ENCODE measurements at places on chromosomes 6 and 20.

- no peak for DNase-seq
Measured at GRCh38 chr6:128167552-128167951, 266.7 kb upstream of the THEMIS start.

GRCh38 chr6:81511423-81511822 is 241.1 kb downstream of the TENT5A start:
- DNase-seq, result no peak

DNA sequence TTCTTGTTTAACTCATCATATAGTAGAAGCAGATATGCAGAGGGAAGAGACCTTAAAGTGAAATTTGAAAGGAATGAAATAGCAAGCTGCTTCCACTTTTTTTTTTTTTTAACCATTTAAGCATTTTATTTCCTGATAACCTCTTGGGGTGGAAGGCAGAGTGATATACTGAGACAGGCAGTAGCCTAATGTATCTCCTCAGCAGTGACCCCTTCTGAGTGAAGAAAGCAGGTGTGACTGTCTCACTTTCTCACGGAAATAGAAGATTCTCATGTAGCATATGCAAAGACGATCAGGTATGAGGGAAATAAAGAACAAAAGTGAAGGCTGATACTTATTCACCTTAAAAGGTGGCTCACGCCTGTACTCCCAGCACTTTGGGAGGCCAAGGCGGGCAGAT is 187.1 kb upstream of the STXBP5 start:
- DNase-seq, result no peak

- DNase-seq, result no peak
Measured at GRCh38 chr6:146741609-146742008, 142.8 kb downstream of the ADGB start.

DNA sequence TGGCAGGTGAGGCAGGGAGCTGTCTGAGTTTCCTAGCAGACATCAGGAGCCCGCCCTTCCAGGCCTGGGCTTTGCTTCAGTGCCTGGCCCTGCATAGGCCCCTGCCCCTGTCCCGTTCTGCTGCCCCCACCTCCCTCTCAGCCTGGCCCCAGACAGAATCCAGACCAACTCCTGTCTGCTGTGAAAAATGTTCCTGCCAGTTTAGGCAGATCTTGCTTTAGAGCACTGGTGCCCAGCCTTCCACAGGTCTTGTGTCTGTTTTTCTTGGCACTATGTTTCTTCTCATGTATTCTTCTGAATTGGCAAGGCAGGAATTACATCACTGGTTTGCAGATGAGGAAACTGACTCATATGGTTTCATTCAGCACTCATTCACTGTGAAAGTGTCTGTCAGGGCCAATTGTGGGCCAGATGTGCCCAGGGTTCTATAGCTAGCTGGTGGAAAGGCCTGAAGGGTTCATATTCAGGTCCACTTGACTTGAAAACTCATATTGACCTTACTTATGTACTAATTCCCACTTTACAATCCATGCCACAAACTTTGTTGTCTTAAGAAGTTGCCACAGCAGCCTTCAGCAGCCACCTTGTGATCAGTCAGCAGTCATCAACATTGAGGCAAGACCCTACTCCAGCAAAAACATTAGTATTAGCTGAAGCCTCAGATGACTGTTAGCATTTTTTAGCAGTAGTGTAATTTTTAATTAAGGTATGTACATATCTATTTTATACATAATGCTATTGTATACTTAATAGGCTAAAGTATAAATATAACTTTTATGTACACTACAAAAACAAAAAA is 40.5 kb downstream of the HLA-F start:
- no peak for DNase-seq

DNA sequence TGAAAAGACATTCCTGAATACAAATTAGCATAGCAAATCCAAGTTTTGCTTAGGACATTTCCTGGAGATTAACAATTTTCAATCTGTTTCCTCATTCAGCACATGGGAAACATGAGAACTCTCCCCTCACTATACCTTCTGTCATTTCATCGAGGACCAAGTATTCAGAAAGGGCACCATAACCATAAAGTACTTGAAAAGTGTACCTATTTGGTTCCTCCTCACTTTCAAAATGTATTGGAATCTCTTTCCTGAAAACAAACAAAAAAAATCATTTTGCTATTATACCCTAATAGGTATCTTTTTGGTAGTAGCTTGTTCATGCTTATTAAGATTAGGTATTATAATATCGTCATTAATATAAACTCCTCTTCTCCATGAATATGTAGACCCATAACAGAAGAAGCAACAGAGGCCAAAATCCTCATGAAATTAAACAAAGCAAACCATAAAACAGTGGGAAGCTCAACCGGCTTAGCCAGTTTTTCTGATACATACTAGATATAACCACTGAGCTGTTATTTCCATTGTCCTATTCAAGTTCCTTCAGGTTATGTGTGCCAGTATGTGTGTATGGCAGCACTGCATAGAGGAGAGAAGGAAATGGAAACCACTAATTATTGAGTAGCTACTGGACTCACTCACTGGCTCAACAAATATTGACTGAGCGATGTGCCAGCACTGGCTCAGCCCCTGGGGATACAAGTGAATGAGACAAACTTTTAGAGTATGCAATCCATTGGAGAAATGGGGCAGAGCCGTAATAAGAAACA is 274.0 kb downstream of the MAFB start:
- DNase-seq, result no peak

GRCh38 chr6:130913120-130913519 is 85.9 kb downstream of the SMLR1 start:
- DNase-seq, result no peak

DNA sequence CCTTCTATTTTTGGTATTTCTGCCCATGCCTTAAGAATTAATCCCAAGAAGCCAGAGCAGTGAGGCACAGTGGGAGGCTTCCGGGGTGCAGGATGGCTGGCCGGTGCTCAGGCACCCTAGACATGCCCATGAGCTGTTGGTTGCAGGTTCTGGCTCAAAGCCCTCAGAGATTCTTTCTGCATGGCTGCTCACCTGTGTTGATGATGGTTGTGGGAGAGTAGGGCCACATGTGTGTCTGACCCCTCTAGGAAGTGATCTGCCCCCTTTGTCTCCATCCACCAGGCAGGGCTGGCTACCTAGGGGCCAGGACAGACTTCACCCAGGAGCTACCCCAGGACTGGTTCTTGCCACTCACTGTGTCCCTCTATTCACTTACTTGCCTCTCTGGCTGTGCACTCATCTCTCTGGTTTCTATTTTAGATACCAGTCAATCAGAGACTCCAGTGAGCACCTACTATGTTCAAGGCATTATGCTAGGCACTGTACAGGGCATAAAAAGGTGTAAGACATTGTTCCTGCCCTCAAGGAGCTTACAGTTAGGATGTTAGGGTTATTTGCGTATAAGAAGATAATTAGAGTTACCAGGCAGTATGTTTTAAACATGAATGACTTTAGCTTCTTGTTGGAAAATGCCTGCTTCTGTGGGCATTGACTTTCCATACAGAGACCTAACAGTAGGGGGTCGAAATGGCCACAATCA is 16.8 kb downstream of the CD83 start:
- DNase-seq, result no peak

GRCh38 chr6:85121158-85121557 is 328.7 kb upstream of the NT5E start:
- no peak for DNase-seq

DNA sequence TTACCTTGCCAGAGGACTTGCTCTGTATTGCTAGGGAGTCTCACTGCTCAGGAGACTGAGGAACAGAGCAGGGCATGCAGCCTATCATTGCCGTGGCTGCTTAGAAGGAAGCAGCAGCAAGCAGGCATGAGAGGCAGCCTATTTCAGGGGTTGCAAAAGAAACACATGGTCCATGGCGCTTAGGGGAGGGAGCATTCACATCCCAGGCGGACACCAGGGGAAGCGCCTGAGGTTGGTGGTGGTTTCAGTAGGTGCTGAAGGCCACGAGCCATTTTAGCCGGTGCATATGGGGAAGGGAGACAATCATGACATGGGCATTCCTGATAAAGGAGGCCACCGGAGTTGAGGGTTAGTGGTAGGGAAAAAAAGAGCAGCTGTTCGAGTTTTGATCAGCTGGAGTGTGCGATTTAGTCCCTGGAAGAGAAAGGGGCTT is 20.9 kb downstream of the FARS2 start:
- no peak for DNase-seq

DNA sequence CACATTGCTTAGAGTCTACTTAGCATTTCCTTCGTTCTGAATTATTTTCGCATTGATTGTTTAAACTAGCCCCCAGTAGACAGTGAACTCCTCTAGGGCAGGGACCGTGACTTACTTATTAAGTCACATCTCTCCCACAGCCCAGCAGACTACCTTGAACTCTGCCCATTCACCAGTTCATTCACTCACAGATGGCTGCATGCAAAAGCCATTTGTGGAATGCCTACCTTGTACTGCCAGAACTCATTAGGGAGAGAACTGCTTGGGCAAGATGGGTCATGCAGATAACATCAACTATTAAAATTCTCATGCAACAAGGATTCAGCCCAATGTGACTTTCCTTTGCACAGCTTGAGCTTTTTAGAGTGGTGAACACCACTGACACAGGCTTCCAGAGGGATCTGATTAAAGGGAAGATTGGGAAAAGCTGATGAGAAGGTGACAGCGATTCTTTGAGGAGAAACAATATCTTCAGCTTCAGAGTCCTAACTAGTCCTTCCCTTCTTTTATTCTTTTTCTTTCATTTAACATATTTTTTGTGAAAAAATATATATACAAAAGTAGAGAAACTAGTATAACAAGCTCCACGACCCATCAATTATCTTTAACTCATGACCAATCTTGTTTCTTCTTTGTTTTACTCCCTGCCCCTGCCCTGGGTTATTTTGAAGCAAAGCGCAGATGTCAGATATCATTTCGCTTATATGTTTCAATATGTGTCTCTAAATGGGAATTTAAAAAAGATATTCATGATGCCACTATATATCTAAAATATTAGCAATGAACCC is 273.9 kb downstream of the CDC5L start:
- no peak for DNase-seq

- DNase-seq, result no peak
Measured at GRCh38 chr6:37168163-37168758, 1.7 kb upstream of the PIM1 start.

GRCh38 chr6:42879372-42880239 is at the start of gene RPL7L1:
TSS of gene RPL7L1 (plus strand) at chr6:42879616. CDS start at chr6:42879911, 295 bp downstream.
- DNase-seq, result peak; percentile 84

- no peak for DNase-seq
Measured at GRCh38 chr6:140401761-140402160, 1027.3 kb upstream of the CITED2 start.

- no peak for DNase-seq
Measured at GRCh38 chr6:161915456-161915964, 641.6 kb upstream of the AGPAT4 start.

GRCh38 chr6:138492113-138492512 is 7.2 kb downstream of the NHSL1 start:
- DNase-seq, result no peak

- no peak for DNase-seq
Measured at GRCh38 chr6:13248053-13248452, 80.3 kb downstream of the TBC1D7 start.

DNA sequence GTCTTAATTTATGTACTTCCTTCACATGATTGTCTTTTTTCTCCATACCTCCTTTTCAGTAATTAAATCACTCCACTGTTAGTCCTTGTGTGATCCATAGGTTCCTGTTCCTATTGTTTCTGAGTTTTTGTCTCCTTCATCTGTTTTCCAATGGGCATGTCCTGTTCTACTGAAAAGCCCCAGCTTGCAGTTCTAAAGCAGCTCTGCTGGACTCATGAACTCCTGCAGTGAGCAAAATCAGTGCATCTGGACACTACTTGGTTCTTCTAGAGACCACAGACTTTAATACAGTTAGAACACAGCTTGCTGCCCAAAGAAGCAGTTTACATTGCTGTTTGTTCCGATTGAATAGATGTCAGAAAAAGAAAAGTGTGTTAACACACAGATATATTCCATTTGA is 593.3 kb upstream of the HS3ST5 start:
- DNase-seq, result no peak

GRCh38 chr6:166467436-166468000 is 84.8 kb upstream of the MPC1 start:
- no peak for DNase-seq

- no peak for DNase-seq
Measured at GRCh38 chr6:33634161-33634727, 13.1 kb downstream of the ITPR3 start.

GRCh38 chr6:166008441-166009369 is 158.9 kb downstream of the TBXT start:
- no peak for DNase-seq

DNA sequence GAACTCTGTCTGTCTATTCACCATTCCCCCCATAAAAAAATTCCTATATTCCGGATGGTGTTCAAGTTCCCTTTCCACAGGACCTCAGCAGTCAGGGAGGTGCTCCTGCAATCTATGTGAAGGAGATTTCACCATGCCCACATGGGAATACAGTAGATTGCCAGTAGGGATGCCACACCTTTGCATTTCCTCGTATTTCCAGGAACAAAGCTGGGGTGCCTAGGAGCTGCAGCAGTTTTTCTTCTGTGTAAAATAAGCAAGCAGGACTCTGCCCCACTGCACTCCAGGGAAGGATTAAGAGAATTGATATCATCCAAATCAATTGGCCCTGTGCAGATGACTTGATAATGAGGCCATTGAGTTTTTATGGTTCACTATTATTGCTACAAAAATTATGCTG is 7.4 kb upstream of the KIF16B start:
- DNase-seq, result no peak

GRCh38 chr6:131652472-131652871 is 15.4 kb downstream of the ENPP3 start:
- DNase-seq, result no peak

DNA sequence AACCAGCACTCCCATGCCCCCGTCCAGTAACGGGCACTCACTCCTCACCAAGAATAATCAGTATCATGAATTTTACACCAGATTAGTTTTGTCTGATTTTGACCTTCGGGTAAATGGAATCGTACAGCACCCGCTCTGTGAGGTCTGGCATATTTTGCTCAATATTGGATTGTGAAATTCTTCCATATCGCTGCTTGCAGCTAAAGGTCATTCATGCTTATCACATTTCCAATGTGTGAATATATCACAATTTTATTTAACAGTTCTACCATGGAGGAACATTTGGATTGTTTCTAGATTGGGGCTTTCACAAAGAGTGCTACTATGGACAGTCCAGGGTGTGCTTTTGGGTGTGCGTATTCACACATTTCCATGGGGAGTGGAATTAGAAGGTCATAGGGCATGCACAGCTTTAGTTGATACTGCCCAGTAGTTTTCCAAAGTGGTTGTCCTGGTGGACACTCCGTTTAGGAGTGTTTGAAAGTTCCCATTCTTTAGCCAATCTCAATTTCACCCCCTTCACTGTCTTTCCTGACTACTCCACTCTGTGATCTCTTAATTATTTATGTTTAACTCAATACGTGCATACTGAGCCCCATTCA is 86.6 kb downstream of the ISM1 start:
- no peak for DNase-seq

GRCh38 chr6:41167173-41167963 is 4.5 kb upstream of the TREM2 start:
- DNase-seq, result no peak

DNA sequence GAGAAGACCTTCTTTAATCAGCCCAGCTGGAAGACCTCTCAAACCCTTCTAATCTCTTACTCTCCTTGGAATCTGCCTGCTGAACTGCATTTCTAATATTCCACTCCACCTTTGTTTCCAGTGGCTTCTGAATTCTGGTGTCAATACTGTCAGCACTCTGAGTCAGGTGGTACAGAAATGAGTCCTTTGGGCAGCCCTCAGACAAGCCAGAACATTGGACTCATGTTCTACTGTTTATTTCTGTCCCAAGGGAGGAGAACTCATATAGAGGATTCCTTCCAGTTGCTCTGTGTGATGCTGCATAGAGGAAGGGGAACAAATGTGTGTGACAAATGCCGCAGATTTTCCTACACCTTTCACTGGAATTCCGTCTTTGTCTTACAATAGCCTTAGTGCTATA is 114.8 kb downstream of the PHF3 start:
- no peak for DNase-seq

Measured in NK-92 treated with Interleukin-12 subunit alpha and Interleukin-12 subunit beta, amount 100 ng/mL, for 24 hours (cell line).